NCI-H187 treated with DMSO at 0.1 percent for 48 hours (cell line): ENCODE measurements at places on chromosomes 5 and 9.

DNA sequence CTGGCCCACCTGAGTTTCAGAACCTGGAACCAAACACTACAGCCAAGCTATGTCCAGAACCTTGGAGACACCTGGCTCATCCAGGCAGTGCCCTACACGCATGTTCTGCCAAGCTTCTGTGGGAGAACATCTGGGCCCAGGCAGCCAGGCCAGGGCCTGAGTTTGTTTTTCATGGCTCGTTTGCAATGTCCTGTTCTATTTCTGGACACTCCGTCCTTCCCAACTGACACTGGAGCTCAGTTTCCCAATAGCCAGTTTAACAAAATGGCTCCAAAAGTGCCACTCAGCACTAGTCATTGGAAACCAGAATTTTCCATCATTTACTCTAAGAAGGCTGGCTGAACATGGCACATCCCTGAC is 38.6 kb downstream of the SH3RF2 start:
- DNase-seq, result no peak

DNA sequence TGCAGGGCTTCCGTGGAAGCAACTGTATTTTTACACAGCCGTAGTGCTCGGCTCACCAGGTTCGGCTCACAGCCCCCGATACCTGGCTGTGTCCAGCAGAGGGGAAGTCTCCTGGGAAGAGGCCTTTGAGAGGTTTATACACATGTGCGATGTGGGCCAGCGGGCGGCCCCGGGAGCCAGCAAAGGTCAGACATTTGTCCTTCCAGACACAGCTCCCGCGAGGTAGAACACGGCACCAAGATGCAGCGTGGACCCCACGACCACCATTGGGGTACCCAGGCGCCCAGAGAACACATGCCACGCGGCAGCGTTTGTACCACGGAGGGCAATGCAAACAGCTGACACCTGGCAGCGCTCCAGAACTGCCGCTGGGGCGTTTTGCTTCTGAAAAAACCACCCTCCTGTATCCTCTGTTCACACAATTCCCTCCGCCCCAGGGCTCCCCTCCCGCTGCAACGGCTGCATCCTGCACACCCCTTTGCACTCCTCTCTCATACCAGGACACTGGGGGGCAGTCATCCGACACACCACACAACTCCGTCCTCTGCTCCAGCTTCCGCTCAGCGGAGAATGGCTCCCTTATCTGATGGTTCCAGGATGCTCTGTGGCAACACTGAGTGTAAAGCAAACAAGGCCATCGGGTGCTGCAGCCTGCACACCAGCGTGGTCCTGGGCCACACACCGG is 235.3 kb downstream of the SYK start:
- DNase-seq, result peak; percentile 32

DNA sequence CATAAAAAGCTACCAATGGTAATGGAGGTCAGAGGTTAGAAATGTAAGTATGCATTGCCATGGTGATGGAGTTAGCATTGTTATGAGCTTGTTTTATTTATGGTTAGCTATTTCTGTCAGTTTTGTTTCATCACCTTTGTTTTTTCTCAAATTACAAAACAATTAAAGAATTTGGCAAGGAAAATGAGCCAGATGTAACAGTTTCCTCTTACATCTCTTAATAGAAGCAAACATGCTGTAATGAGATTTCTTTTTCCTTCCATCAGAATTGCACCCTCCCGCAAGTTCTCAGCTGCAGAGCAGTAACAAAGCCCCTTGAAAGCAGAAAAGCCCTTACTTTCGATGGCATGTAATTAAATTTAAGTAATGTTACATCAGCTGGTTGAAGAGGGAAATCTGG is 233.0 kb downstream of the SGCD start:
- DNase-seq, result no peak

GRCh38 chr5:100448111-100448528 is 87.1 kb upstream of the FAM174A start:
- DNase-seq, result no peak

DNA sequence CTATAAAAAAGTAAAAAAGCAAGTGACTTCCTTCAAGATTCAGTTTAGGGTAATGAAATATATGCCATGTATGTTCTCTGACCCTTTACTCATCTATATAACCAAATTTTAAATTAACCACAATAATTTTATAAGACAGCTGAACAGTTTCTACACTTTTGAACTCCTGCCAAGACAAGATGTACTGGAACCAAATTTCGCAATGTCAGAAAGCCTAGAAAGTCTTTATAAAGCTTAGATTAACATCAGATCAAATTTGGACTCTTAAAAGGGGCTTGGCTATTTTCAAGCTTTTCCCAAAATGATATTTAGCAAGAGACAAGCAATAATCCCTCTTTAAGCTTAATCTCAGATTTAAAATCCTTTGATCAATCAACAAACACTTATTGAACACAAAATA is 362.6 kb downstream of the PTPRD start:
- no peak for DNase-seq

DNA sequence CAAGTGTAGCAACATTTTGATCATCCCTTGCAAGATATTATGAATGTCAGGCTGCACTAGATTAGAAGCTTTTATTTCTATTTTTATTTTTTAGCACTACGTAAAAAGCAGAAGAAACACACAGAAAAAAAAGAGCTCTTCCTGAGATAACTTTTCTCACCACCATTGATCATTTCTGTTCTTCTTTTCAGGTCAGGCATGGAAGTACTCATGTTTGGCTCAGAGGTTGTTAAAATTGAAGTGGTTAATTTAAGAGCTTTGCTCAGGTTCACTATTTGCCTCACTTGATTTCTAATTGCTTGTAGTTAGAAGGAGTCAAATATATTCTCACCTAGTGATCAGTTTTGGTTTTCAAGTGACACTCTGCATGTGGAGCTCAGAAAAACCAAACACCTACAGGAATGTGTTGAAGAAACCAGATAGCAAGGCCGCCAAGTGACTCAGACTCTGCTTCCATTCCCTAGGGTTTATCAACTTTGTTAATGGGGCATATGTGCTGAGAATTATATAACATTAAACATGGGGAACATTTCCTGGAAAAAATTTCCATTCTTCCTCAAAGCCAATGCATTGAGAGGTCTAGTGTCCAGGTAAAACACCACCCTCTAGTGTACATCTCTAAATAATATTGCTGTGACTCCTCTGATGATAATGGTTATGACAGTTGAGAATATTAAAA is 679.8 kb downstream of the CETN3 start:
- DNase-seq, result no peak

DNA sequence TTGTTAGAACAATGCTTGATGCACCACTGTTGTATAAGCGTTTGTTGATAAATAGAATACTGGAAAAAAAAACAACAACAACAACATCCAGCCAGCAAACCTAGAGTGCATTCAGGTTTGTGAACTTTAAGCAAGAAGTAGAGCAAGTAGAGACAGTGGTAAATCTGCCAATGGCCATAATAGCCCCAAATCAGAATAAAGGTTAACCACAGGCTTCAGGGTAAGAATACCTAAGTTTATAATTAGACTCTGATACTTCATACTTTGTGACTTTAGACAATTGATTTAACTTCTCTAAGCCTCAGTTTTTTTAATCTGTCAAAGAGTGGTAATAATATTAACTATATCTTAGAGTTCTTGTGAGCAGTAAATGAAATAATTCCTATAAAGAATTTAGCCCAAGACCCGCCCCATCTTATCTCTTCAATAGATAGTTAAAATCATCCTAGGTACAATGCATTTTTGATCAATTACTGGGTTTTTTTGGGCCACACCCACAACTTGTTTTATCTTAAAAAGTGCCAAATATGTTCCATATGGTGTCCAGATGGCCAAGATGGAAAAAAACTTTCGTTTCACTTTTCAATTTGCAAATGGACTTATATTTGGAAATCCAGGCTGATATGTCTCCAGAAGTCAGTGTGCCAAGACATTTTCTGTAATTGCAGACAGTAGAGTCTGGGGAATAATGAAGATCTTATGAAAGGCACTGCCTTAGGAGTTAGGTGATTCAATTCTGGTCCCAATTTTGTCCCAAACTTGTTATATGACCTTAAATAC is 24.5 kb upstream of the DPYSL3 start:
- DNase-seq, result no peak

- no peak for DNase-seq
Measured at GRCh38 chr9:137602661-137603060, 2.8 kb upstream of the ARRDC1 start.

GRCh38 chr5:175872287-175873087 is 1.1 kb downstream of the CPLX2 start:
- DNase-seq, result no peak

DNA sequence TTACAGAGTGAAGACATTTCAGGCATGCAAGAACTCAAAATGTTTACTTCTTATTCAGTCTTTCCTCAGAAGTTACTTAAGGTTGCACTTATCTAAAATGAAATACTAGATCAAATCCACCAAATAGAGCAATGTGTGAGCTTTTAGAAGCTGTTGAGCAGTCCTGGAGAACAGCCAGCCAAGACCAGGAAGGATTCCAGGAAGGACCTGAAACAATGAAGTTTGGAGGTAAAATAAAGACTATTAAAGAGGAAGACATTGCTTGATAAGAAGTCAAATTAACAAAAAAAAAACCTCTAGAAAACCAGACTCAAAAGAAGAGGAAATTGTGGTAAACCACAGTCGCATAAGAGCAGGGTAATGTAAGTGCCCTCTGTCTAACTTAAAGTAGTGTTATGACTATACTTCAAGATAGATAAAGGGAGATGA is 156.2 kb upstream of the S1PR3 start:
- no peak for DNase-seq

DNA sequence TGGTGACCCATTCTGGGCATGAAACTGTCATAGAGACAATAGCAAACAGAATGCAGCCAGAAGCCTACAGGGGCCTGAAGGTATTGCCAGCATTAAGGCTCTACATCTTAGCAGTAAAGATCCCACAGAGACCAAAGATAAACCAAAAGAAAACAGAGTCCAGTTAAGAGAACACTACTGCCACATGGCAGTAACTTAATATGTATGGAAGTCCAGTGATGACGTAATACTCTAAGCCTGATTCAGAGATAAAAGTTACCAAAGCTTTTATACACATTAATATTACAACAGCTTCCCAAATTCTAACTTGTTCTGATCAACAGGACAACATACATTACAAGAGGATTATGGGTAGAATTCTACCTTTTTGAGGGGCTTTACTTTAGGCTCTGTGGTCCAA is 371.5 kb downstream of the PRELID2 start:
- DNase-seq, result no peak

GRCh38 chr5:141382469-141383294 is at the start of gene PCDHGA7:
TSS of gene PCDHGA7 (plus strand) at chr5:141382742. CDS start at chr5:141382900, 158 bp downstream.
- no peak for DNase-seq

DNA sequence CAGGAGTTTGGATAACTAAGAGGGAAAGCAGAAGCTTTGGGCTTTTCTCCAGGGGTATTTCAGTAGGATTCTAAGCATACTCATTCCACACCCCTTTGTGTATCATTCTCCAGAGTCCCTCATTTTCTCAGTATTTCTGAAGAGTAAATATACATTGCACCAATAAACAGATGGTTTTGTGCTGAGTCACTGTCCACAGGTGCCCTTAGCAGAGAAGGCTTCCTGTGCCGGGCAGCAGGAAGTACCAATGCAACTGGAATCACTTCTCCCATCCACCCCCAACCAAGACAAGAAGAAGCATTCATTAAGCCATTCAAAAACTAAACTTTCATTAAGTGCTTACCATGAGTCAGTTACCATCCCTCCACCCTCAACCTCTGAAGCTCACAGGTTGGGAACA is 3.6 kb upstream of the CCNJL start:
- DNase-seq, result no peak

- no peak for DNase-seq
Measured at GRCh38 chr5:174503461-174504265, 220.7 kb upstream of the MSX2 start.

GRCh38 chr5:80960531-80961375 is 590 bp downstream of the RASGRF2 start:
- DNase-seq, result no peak

- DNase-seq, result no peak
Measured at GRCh38 chr5:42781584-42781983, 25.0 kb downstream of the CCDC152 start.

DNA sequence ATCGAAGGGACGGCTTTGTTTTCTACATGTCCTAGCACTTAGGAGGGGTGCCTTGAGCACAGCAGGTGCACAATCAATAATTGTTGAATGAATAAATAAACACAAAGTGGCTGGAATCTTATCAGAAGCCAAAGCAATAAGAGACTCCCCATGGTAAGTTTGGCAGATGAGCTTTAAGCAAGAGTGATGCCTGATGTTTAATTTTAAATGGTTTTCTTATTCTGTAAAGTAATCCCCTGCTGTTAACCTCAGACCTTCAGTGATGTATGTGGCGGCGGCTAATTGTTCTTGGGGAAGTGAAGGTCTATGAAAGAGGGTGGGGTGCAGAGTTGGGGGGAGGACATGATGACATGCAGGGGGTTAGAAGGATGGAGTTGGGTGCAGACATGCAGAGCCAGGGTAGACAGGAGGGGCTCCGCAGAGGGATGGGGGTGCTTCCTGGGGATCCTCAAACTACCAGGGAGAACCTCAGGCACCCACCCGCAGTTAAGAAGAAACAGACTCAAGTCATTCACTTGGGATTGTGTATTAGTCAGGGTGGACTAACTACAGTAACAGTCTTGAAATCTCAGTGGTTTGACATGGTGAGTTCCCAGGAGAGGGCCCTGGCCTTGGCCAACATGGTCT is 65.7 kb upstream of the SHB start:
- no peak for DNase-seq

DNA sequence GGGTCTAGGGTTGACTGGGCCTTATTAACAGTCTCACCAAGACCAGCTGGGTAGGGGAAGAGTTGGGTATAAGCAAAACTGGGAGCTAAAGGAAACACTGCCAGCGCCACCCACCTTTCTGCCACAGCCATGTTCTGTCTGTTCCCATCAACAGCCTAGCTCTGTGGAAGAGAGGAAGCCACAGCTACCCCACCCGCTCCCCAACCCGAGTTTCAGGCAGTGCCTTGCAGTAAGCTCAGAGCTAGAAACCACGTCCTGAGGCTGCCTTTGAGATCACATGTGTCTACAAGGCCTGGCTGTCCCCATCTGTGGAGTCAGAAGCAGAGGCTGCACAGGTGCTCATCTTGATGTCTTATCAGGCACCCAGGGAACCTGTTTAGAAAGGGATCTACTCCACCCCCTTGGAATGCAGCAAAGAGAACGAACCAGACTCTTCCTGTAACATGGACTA is 15.3 kb downstream of the HNRNPH1 start:
- no peak for DNase-seq
